H1 (cell line): ENCODE measurements at places on chromosomes 1 and 21. TPM values are rescaled to one million over a fixed set of nuclear protein-coding genes. Genes with fewer than 3 reads are reported as not detected.
A peak's percentile ranks its signal among the peaks of the same experiment; 100 is the strongest.

DNA sequence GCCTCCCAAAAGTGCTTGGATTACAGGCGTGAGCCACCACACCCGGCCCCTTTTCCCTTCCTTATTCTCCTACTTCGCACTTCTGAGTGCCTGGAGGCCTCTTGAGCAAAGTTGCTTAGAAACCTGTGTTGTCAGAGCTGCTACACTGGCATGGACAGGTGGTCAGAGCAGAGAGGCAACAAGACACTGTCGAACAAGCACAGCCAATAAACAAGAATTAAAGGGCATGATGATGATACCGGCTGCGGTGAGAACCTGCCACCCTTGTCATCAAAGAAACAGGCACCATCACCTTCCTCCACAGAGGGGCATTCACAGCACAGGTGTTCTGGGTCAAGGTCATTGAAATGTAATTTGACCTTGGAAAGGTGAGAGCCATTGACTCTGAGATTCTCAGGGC, 23.3 kb downstream of the STUM start:
- DNase-seq = no peak

Gene LAMC1
- total RNA-seq = 90.3 and 92.1 TPM in 2 replicates

- DNase-seq = no peak
Observed at GRCh38 chr1:185058876-185059275, 13.5 kb downstream of the RNF2 start.

DNA sequence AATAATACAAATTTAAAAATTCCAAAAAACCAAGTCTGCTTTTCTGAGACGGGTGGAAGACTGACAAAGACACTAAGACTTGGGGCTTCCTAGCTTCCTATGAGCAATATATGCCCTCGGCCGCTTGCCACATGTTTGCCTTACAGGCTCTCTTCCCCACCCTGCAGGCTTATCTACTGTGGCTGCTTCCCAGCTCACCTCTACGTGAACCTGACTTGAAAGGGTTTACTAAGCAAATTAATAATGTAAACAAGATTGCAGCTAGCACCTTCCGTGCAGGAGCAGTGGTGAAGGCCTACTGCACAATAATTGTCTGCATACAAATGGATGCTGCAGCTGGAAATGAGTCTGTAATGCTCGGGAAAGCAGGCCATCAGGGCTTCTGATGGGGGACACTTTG, 152.9 kb upstream of the DAB1 start:
- DNase-seq = no peak

DNA sequence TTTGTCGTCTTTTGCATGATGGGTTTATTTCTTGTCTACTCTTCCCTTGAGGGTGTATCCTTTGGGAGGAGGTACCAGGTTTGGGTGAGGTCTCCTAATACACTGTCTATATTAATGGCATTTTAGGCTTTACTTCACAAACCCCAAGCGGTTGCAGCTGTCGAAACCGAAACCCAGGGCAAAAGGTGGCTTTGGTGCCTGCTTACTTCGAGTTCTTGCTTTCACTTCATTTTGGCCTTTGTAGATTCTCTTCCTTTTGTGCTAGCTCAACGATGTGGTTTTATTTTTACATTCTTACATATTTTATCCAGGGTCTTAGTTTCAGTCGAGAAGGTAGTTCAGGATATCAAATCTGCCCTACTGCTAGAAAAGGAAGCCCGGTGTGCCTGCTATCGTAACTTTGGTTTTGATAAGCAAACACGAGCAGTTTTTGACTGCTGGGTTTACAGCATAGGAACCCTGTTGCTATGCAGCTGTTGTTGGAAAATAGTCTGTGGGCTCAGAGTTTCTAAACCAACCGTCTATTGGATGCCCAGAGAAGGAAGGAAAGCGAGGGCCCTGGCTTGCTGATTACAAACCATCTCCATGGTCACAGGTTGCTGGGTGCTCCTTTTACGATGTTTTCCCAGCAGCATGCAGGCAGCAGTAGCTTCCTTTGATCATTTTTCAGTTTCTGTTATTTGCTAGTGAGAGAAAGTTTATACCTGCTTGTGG, 9.8 kb upstream of the TSPAN2 start:
- DNase-seq = no peak

DNA sequence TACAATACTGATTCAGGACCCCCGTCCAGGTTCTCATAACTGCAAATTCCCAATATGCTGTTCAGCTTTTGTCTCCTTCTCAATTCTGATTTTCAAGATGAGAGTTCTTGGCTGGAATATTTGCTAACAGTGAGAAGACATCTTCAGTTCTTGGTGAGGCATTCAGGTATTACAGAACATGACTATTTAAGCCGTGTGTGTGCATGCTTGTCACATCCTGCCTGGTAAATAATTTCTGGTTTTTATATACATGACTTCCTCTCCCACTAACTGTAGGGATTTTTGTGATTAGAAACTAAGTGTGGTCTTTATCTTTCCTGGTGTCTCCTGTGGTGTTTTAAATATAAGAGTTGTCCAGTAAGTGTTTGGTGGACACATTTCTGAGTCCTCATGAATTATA, 10.2 kb upstream of the SLC19A2 start:
- no peak for DNase-seq

Gene CYP4X1
- total RNA-seq = 1.3 and 1.4 TPM in 2 replicates

- no peak for DNase-seq
Observed at GRCh38 chr1:237444120-237444790, 402.3 kb downstream of the RYR2 start.

Gene PLA2G2F
- not detected in 2 replicates for total RNA-seq

Gene SH3BGR
- total RNA-seq = 5.5 and 5.9 TPM in 2 replicates

- DNase-seq = no peak
Observed at GRCh38 chr1:234634387-234634786, 24.4 kb upstream of the IRF2BP2 start.

DNA sequence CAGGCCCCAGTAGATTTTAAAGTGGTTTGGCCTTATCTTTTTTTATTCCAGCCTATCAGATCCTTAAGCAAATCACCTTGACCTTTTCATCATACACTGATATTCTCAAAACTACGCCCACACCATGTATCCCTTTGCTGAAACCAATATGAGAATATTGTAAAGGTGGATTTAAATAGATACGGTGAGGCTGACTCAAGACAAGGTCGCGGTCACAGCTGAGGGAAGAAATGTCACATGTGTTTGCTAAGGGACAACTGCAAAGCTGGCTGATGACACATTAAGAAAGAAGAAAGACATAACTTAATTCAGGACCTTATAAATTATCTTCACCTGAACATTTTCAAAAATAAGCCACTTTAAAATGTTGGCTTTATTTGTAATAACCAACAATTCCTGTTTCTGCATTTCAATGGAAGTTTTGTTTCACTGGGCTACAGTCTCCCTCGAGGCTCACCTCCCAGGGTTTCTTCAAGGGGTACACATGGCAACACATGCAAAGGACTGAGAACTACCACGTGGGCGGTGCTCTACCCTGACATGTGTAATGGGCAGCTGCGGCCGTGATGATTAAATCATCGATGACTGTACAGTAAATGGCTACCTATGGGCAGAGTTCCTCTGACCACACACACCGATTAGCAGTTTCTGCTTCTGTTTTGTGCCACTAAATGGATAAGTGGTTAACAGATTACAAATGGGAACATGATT, 189.5 kb downstream of the SIPA1L2 start:
- DNase-seq = no peak

- peak; percentile 42 for DNase-seq
Observed at GRCh38 chr1:204731509-204731908, 46.0 kb upstream of the LRRN2 start.

DNA sequence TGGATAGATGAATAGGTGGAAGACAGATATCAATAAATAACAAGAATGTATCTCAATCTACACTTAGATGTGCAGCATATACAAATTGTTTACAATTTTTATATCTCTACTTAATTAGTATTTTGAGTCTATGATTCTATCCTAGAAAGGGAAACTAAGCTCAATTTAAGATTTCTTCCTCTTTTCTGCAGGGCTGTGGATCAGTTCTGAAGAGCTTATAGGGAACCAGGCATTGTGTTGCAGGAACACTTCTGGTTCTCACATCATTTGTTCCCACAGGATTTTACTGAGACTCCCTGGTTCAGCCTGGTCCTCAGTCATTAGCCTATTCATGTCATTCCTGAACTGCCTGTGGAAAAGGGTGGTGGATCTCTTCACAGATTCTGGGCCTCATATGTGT, 105.8 kb downstream of the TNFSF18 start:
- no peak for DNase-seq

Gene ZNF648
- 0.20 and 0.23 TPM in 2 replicates for total RNA-seq

Gene RHBG
- 2.2 and 2.6 TPM in 2 replicates for total RNA-seq

Gene STUM
- total RNA-seq = 1.2 and 1.3 TPM in 2 replicates

DNA sequence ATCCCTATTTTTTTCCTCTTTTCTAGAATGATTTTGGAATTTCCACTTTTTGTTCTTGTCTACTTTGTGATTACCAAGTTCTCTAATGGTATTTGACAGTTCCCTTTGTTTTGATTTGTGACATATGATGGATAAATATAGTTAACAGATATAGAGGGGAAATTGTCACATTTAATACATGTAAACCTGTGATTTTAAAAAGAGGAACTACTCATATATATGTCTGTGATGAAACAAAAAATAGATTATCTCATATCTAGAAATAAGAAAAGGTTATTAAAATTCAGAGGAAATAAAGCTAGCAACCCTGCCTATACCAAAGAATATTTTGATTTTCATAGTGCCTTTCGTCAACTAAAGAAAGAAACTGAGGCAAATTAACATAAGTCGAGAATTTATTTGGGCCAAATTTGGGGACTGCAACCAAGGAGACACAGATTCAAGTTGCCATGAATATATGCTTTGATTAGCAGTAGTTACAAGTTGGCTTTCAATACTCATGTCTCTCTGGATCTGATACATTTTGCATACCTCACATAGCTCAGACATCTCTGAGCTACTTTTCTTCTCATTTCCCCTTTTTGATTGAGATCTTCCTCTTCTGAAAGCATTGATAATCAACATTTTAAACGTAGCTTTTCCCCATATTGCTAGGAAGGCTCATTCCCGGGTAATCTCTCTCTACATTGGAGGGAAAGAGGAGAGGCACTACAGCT, 15.6 kb upstream of the C21orf91 start:
- DNase-seq = no peak

GRCh38 chr1:64493831-64494230, 23.9 kb downstream of the CACHD1 start:
- peak; percentile 77 for DNase-seq

GRCh38 chr1:25608488-25609178, 8.0 kb upstream of the MAN1C1 start:
- peak; percentile 87 for DNase-seq

- DNase-seq = no peak
Observed at GRCh38 chr1:113683384-113684152, 75.7 kb downstream of the PHTF1 start.

DNA sequence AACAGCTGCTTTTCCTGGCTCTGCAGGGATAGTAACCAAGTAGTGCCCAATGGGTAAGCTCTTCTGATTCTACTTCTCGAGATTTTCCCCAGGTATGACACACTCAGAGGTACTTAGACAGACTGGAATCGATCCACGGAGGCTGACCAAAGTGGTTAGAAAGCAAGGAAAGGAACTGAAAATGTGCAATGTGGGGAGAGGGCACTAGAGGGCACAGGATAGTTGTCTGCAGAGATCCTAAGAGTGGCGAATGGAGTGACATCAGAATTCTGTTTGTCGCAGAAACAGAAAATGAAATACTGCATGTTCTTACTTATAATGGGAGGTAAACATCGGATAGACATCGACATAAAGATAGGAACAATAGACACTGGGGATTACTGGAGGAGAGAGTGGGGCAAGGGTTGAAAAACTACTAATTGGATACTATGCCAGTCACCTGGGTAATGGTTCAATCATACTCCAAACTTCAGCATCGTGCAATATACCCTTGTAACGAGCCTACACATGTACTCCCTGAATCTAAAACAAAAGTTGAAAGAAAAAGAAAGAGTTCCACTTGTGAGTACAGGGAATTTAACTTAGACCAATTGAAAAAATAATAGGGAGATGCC, 23.3 kb downstream of the CYP2J2 start:
- DNase-seq = peak; percentile 52

GRCh38 chr21:42012763-42013329, 2.7 kb upstream of the ZBTB21 start:
- DNase-seq = no peak

DNA sequence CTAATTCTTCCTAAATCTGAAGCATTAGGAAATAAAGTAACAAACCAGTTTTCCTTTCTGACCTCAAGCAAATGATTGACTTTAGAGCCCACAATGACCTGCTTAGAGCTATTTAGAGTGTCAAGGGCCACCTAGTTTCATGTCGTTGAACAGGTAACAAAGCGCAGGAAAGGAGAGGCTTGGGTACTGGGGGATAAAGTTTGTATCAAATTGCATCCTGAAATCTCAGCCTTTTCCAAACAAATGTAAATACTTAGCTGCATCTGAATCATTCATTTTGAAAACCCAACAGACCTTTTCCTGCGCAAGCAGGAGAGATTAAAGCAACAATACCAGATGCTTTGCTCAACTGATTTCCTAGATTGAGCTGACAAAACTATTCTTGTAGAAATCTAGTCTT, 121.2 kb downstream of the NRIP1 start:
- no peak for DNase-seq

- no peak for DNase-seq
Observed at GRCh38 chr1:240029418-240029817, 62.3 kb upstream of the FMN2 start.

- DNase-seq = no peak
Observed at GRCh38 chr21:36052860-36053714, 7.2 kb downstream of the SETD4 start.

GRCh38 chr1:186899977-186900376, 71.2 kb downstream of the PLA2G4A start:
- DNase-seq = no peak

DNA sequence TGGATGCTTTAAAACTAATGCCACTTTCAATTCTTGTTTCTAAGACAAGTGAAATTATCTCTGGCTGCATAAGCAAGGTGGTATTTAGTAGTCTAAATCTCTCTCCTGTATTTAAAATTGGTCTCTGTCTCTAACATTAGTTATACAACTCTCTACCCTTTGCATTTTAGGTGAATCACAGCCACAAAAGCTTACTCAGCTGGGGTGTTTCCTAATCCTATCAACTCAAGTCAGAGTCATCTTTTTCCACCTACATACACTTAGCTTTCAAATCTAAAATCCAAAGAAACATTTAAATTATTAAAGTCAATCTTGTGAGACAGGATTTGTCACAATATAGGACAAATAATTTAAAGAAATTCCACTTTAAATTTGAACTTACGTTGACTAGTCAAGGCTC, 255.1 kb upstream of the CXADR start:
- DNase-seq = no peak

Gene CTSK
- total RNA-seq = 2.7 and 2.8 TPM in 2 replicates

- no peak for DNase-seq
Observed at GRCh38 chr1:44808938-44809917, 905 bp downstream of the BTBD19 start.

- DNase-seq = no peak
Observed at GRCh38 chr1:59432531-59433439, 135.9 kb downstream of the FGGY start.
